ENCODE measurements at places on chromosomes 16 and 17.

GRCh38 chr16:49195237-49195548 lies 86.4 kb downstream of the CBLN1 start:
- no peak for DNase-seq

GRCh38 chr16:55925242-55925641 lies 50.1 kb upstream of the CES5A start:
- no peak for DNase-seq

GRCh38 chr16:4913130-4913773 lies 23.7 kb downstream of the PPL start:
- no peak for DNase-seq

- peak; percentile 92 for DNase-seq
Measured at GRCh38 chr17:60941028-60941427, 263.4 kb downstream of the BCAS3 start.

DNA sequence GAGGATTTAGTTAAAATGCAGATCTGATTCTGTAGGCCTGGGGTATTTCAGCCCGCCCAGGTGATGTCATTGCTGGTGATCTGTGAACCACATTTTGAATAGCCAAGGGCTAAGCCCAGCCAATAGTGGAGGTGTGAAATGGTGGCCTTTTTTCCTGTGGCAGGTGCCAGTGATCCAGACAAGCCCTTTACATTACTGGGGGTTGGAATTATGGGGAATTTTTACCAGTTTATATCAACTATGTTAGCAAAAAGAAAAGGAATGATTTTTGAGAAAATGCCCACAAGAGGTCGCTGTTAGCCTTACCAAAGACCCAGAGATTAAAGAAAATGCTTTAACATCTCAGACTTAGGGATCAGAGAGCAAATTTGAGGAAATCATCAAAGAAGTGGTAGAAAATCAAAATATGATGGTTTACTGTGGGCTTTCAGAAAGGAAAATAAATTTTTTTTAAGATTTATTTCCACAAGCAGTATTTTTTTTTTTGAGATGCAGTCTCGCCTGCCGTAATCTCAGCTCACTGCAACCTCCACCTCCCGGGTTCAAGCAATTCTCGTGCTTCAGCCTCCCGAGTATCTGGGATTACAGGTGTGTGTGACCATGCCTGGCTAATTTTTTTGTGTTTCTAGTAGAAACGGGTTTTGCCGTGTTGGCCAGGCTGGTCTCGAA lies 3.9 kb downstream of the VPS35L start:
- DNase-seq, result peak; percentile 85

- no peak for DNase-seq
Measured at GRCh38 chr17:44314031-44314430, 5.6 kb downstream of the RUNDC3A start.

GRCh38 chr17:37729905-37730304 lies 15.0 kb downstream of the HNF1B start:
- no peak for DNase-seq

GRCh38 chr17:80102664-80103448 lies 1.5 kb downstream of the GAA start:
- DNase-seq, result no peak

GRCh38 chr16:79639576-79640311 lies 39.2 kb upstream of the MAF start:
- no peak for DNase-seq

DNA sequence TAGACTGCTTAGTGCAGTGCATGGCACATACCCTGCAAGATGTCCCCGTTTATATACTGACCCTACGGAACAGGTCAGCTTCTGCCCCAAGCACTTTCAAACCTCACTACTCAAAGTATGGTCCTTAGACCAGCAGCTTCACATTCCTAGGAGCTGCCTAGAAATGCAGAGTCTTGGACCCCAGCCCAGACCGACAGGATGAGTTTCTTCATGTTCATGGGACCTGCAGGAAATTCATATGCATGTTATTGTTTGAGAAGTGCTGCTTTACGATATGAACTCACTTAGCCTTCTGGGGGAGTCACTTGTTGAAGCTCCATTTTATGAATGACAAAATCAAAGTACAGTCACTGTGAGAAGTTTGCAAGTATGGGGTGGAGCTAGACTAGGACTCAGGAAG lies 82.6 kb downstream of the DYNLRB2 start:
- peak; percentile 91 for DNase-seq

DNA sequence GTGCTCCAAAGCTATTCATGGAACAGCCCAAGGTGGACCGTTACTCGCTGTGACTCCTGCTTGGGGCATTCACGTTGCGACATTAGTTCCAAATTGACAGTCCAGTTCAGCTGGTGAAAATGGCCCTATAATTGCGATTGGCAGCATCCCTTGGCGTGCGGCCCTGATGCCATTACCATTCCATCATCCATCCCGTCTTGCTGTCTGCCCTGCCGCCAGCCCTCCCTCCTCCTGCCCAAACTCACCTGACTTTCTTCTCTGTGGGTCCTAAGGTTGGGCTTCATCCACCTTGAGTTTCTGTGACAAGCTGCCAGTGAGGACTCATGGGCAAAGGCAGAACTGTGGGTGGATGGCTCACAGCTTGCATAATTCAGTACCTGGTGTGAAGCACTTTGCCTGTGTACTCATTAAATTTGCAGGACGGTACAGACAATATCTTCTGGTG lies 104.6 kb downstream of the RPTOR start:
- DNase-seq, result no peak

- DNase-seq, result no peak
Measured at GRCh38 chr17:51016099-51016498, 104.6 kb downstream of the SPAG9 start.

DNA sequence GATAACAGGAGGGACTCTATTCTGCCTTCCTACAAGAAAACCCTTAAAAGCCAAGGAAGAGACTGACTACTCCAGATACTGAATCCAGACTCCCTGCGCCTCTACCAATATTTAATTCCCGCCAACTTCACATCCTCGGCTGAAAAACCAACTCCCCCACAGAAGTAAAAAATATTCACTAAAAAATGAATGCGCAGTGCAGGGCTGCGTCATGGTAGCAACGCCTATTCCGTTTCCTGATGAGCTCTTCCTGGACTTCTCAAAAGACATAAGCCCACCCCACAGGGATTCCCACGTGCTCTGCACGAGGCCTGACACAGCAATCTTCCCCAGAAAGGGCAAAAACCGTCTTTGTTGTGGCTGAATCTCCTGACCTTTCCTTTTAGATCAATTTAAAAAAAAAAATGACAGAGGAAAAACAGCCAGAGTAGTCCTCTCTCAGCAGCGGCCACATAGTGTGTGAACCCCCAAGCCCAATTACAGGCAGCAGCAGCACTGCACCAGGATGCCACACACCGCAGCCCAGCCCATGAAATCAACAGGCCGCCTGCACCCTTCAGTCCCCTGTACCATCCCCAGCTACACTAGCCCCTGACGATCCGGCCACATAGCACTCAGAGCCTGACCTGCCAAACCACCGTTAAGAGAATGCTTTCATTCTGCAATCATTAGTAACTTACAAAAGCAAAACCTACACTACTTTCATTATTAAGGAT lies 23.9 kb downstream of the KLHDC4 start:
- no peak for DNase-seq

DNA sequence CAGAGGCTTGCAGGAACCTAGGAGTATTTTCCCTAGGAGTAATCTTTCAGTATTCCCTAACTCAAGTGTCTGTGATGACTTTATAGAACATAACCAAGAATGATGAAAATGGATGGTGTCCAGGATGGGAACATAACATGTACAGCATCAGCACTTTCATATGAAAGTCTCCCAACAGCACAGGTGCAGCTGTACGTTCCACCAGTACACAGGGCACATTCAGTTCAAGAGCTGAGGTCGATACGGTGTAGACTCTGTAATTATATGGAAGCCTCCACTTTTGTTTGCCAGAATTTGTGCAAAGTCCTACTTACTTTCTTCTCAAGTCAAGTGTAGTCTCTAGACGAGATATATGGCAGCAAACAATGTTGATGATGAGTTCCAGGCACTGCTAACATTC lies 46.2 kb upstream of the CRYM start:
- no peak for DNase-seq

GRCh38 chr17:15888436-15888835 lies 56.5 kb upstream of the ADORA2B start:
- DNase-seq, result no peak

DNA sequence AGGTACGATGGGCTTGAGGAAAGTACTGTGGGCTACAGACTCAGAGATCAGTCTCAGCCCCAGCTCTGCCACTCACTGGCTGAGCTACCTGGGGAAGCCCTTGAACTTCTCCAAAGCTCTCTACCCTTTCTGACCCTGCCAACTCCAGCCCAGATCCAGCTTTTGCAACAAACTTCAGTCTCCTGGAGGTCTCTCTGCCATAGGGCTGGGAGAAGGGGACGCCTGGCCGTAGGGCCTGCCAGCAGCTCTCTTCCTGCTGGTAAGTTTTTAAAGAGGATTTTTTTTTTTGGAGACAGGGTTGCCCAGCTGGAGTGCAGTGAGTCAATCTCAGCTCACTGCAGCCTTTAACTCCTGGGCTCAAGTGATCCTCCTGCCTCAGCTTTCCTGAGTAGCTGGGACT lies 11.5 kb downstream of the INPP5K start:
- no peak for DNase-seq

GRCh38 chr17:64145375-64145750 lies 15.4 kb upstream of the ERN1 start:
- no peak for DNase-seq

- no peak for DNase-seq
Measured at GRCh38 chr17:52110923-52111581, 47.5 kb downstream of the CA10 start.

DNA sequence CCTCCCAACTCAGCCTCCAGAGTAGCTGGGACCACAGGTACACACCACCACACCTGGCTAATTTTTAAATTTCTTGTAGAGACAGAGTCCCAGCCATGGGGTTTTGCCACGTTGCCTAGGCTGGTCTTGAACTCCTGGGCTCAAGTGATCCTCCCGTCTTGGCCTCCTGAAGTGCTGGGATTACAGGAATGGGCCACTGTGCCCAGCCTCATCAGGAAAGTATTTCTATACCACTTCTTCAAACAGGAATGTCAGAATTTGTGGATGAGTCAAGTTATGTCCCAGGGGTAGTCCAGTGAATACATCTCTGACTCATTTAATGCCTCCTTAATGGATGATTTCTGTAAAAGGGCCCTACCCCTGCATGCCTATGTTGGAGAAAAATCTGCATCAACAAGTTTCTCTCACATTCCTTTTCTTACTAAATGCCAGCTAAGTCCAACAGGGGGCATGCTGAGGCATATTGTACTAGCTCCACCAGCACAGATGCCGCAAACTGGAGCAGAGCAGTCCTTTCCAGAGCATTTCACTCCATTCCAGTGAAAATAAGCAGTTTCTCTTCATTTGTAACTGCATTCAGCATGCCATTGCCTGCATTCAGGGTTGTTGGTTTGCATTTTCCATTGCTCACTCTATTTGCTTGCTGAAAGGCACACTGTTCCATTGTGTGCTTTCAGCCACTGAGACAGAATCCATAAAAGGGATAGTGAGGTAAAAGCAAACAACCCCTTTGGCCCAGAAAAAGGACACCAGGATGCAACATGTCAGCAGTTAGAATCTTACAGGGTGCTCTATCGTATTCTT lies 5.3 kb upstream of the CAVIN1 start:
- DNase-seq, result peak; percentile 95

Data from fibroblast of pulmonary artery (primary cell).